Daoy (cell line): ENCODE measurements at places on chromosomes 7 and 10.
A peak's percentile ranks its signal among the peaks of the same experiment; 100 is the strongest.

- DNase-seq, result peak; percentile 93
Measured at GRCh38 chr10:73899423-73899822, 11.5 kb upstream of the PLAU start.

- peak; percentile 49 for DNase-seq
Measured at GRCh38 chr10:92240289-92241157, 50.4 kb downstream of the CPEB3 start.

- DNase-seq, result no peak
Measured at GRCh38 chr10:88237896-88238614, 345.1 kb downstream of the RNLS start.

- DNase-seq, result no peak
Measured at GRCh38 chr10:86962136-86962980, 4.0 kb downstream of the SNCG start.

DNA sequence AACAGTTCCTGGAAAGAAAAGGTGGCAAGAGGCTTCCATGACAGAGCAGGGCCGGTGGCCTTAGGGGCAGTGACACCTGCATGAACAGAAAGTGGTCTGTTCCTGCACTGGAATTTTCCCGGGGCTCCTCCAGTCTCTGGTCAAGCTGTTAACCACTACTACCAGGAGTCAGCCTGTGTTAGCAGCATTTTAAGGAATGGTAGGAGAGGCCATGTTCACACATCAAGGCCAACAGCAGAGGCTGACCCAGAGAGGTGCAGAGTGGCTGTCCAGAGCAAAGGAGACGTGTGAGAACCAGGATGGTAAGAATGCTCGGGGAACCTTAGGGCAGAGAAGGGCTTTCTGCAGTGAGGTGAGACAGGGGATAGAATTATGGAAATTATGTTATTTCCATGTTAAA, 8.5 kb downstream of the H2BK1 start:
- no peak for DNase-seq

- peak; percentile 75 for DNase-seq
Measured at GRCh38 chr10:129622736-129623135, 155.7 kb downstream of the MGMT start.

DNA sequence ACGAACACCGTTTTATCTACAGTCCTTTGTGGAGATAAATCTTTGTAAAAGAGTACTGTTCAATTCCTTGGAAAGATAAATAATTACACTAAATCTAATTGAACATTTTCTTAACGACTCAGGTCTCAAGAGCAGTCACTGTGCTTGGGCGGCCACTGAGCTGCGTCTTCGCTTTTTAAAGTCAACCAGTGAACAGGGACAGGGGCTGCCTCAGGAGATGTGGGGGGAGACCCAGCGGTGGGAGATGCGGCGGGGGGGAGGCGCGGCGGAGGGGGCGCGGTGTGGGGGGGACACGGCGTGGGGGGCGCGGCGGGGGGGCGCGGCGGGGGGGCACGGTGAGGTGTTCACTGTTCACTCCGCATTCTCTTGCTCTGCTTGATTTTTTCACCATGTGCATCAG, 39.8 kb downstream of the CAMK2B start:
- DNase-seq, result no peak

GRCh38 chr7:155233311-155234157, 64.1 kb upstream of the INSIG1 start:
- no peak for DNase-seq

- DNase-seq, result no peak
Measured at GRCh38 chr7:117972606-117973005, 99.4 kb upstream of the CTTNBP2 start.

- no peak for DNase-seq
Measured at GRCh38 chr10:4647109-4647785, 178.8 kb upstream of the AKR1E2 start.

DNA sequence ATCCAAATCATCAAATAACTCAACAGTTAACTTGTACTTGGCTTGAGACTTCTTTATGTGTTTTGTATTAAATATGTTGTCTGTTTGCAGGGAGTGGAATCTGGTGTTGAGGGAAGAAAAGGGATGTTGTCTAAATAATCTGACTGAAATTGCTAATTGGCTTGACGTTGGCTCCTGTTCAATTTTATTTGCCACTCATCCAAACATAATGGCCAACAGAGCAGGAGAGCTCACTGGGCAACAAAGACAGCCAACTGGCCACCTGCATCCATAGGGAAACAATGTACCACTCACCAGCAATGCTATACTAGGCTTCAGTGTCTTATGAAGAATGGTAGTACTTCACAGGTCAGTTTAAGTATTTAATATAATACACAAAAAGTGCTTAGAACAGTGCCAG, 80.5 kb downstream of the FAM13C start:
- no peak for DNase-seq

- no peak for DNase-seq
Measured at GRCh38 chr7:141973673-141974072, at the start of gene TAS2R38. TSS of gene TAS2R38 (minus strand) at chr7:141973773. CDS start at chr7:141973689, 84 bp downstream.

- DNase-seq, result peak; percentile 27
Measured at GRCh38 chr7:5767066-5767465, 14.4 kb downstream of the RNF216 start.

DNA sequence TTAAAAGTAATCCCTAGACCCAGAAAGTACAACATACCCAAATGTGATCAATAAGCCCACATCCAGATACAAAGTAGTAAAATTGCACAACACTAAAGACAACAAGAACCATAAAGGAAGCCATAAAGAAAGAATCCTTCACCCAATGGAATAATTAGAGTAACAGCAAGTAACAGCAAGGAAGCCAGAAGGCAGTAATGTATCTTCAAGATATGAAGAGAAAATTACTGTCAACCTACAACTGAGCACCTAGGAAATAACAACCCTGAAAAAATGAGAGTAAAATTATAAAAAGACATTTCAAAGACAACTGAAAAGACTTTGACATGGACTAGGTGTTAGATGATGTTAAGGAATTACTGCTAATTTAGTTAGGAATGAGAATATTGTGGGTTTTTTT, 60.5 kb downstream of the CNOT4 start:
- no peak for DNase-seq

- DNase-seq, result peak; percentile 82
Measured at GRCh38 chr10:70575874-70576802, 26.4 kb downstream of the PRF1 start.

GRCh38 chr10:123836418-123837145, 55.0 kb downstream of the CPXM2 start:
- no peak for DNase-seq

DNA sequence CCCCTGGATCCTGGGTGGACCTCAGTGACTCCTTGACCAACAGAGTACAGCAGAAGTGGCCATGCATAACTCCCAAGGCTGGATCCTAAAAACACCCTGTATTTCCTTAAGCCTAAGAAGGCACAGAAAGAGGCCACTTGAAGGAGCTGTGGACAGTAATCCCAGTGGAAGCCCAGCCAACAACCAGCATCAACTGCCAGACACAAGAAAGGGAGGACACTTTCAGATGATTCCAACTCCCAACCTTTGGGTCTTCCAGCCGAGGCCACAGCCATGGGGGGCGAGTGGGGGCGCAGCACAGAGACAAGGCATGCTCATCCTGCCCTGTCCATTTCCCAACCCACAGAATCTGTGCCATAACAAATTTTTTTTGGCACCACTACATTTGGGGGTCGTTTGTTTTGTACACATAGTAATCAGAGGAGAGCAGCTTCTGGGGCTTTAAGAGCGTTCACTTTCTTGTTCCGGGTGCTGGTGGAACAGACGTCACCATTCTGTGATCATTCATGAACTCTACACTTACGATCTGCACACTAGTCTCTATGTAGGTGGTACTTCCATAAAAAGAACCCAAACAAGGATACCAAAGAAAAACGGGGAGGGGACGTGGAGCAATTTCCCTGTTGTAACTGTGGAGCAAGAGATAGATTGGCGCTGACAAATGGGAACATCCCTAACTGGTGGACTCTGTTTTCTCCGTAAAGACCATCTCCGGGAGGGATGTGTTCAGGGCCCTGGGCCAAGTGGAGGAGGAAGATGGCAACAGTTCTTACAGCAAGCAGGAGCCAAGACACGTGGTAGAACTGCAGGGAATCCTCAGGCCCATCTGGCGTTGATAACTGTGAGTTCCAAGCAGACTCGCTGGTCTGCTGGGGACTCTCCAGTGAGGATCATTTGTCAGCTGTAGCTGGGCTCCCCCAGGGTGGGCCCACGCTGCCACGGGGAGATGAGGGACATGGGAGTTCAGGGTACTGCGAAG, 6.0 kb upstream of the SLC29A3 start:
- DNase-seq, result no peak

GRCh38 chr10:14124941-14125340, 205.8 kb downstream of the FRMD4A start:
- no peak for DNase-seq

DNA sequence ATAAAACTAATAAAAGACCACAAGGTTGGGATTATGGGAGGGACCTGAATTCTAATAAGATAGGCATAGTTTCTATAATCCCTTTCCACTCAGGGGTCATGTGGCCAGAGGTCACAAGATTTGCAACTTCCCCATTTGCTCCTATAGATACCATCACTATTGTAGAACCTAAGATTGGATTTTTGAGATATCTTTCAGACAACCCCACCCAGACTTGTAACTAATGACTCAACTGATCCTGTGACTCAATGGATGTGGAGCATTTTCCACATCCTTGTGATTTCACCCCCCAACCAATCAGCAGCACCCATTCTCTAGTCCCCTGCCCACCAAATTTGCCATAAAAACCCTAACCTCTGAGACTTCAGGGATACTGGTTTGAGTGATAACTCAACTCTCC, 51.9 kb upstream of the PIK3AP1 start:
- no peak for DNase-seq

- DNase-seq, result peak; percentile 28
Measured at GRCh38 chr7:17608114-17608833, 309.8 kb downstream of the AHR start.

DNA sequence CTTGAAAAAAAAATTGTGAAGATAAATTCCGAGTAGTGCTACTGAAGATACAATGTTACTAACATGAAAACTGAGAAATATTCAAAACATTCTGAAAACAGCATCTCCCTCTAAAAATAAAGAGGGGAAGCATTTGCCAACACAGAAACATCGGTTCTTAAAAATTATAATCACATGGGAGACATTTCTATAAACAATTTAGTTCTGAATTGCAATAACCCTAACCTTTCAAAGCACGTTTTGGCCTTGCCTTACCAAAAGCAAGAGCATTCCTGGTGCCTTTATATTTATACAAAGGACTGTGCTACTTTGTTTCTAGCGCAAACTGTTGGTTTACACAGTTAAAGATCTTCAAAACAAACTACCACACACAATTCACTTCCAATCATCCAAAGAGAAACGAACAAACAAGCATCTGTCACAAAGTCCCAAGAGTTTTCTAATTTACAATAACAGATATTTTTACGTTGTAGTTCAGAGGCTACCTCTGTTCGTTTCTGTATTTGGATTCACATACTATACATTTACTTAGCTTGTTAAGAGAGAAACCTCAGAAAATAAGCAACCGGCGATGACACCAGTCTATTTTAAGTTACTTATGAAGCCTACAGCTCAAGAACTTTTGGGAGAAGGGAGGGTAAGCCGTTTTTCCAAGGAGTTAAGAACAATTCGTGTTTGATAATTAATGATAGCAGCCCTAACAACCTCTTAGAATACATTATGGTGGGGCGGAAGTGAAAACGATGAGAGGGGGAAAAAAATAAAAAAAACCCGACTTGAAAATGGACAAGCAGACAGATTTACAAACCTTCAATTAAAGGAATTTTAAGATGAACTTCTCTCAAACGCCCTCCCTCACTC, 1.3 kb downstream of the ABI1 start:
- no peak for DNase-seq

- peak; percentile 3 for DNase-seq
Measured at GRCh38 chr7:90520484-90520883, 51.0 kb downstream of the PTTG1IP2 start.

DNA sequence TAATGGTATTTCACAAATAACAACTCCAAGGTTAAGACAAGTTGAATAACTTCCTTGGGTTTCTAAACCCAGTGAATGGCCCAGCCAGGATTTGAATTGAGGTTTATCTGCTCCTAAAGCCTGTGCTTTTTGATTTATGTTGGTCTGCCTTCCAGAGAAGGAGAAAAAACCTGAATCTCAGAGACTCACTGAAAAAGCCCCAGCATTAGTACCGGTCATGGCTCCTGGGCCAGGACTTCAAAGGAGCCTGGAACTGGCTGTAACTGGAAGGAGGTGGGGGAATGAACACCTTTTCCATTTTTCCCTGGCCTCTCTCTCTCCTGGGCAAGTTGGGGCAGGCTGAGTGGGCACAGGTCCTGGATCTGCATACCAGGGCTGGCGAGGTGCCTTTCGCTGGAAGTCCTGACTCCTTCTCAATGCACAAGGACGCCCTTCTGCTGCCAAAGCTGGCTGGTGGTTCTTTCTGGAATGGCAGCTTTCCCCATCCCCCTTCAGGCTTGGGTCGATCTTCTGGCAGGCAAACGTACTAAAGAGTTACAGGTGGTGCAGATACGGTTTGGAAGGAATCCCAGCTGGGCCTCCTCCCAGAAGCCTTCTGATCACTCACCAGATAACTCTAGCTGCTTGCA, 268.2 kb downstream of the PTEN start:
- no peak for DNase-seq

DNA sequence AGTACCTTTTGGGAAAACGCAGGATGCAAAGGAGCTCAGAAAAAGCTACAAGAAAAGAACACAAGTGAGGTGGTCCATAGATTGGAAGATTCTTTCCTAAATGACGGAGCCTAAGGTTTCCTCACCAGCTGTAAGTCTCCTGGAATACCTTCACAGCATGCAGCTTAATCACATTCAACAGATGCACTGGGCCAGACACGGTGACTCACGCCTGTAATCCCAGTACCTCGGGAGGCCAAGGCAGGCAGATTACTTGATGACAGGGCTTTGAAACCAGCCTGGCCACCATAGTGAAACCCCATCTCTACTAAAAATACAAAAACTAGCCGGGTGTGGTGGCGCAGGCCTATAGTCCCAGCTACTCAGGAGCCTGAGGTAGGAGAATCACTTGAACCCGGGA, 228.7 kb downstream of the FRMD4A start:
- DNase-seq, result peak; percentile 58
